GM12878 (cell line): ENCODE measurements at places on chromosomes 11 and 22. TPM values are rescaled to one million over a fixed set of nuclear protein-coding genes. Genes with fewer than 3 reads are reported as not detected.

The SYCE3 gene
- total RNA-seq: not detected in 2 replicates

The TBX10 gene
- 0.16 and 0.26 TPM in 2 replicates for total RNA-seq

DNA sequence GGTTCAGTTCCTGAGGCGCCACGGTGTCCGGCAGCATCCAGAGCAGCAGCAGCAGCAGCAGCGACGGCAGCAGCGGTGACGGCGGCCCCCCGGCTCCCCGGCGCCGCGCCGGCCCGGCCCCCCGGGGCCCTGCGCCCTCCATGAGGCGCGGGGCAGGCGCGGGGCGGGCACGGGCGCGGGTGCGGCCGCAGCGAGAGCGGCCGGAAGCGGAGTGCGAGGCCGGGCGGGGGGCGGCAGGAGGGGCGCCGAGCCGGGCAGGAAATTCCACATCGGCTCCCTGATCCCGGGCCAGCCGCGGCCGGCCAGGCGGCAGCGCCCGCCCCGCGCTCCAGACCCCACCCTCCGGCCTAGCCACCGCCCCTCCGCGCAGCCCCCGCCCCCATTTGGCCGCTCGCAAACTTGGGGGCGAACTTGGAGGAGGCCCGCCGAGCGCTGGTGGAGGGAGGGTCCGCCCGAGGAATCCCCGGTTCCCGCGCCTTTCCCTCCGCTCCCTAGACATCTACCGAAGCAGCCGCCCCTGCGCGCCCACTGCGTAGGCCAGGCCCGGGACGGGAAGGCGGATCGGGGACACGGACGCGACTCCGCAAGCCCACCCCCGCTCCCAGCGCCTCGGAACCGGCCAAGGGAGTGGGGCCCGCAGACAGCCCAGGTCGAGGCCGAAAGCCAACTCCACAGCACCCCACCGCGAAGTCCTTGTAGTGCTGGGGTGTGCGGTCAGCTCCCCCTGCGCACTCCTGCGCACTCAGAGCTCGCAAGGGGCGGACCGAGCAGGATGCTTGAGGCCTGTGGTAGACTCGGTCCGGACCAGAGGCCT is at the start of gene SCARF2:
Gene SCARF2 (minus strand): TSS at position 213 of the 814 bp plus-strand sequence. CDS start 71 bp downstream, at position 142.
- DNase-seq: no peak

DNA sequence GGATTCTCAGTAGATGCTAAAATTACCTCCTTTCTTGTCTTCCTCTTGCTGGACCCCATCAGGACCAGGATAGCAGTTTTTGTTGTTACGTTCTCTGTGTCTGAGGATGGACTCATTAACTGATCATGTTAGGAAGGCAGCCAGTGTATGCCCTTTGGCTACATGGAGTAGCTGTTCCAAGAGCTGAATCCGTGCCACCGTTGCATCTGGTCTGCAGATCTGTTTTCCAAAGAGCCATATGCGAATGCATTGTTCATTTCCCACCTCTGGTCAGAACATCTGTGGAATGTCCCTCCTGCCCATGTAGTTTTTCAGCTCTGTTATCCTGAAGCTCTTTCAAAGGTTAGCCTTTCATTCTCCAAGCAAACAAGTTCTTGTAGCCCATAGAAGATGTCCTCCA is 188.4 kb downstream of the SPON1 start:
- no peak for DNase-seq
